Activated T-helper 2 cell treated with anti-CD3 and anti-CD28 coated beads, Interferon-gamma antibody, Interleukin-2, Interleukin-4, amounts not matched to agents 10 μg/mL and 5 μg/mL and 100 μg/mL, durations not matched to agents 14 hours and 24 hours and 36 hours (primary cell): ENCODE measurements at places on chromosomes 7 and 10.

DNA sequence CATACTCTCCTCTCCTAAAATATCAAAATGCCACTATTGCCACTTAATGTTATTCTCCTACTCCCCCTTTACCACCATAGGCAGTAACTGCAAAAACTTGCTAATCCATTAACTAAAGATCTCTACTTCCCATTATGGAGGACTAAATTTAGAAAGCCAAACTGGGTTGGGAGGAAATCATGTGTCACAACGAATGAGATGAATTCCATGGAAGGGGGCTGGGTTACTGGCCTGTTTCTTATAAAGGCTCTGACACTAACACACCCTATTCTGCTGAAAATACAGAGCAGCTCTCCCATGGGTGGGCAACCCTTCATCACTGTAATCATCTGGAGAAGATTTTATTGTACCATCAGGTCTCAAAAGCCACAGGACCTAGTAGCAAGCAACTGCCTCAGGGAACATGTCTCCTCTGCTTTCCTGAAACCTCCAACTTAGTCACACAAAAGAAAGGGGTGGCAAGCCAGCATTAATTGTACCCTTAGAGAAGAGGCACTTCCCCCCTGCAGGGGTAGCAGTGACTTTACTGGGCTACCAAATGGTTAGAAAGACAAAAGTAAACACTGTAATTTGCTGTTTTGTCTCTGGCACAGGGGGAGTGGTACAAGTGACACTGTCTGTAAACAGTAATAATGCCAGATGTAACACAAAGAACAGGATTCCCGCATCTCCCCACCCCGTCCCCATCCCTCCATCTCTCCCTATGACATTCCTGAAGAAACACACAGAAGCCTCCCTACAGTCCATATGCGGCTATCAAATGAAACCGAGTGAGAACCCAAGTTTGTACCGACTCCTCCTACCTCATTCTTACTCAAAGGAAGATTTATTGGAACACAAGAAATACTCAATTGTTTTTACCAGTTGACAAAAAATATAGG lies 81.6 kb downstream of the ARMH3 start:
- no peaks in the 10 kb centered on the region for H3K27me3 ChIP-seq
- H3K36me3 ChIP-seq: peaks cover 35% of the 10 kb centered on the region
- DNase-seq: no peak
- H3K27ac ChIP-seq: peak overlapping the region; percentile 80
- peaks cover 19% of the 10 kb centered on the region for H3K4me1 ChIP-seq

DNA sequence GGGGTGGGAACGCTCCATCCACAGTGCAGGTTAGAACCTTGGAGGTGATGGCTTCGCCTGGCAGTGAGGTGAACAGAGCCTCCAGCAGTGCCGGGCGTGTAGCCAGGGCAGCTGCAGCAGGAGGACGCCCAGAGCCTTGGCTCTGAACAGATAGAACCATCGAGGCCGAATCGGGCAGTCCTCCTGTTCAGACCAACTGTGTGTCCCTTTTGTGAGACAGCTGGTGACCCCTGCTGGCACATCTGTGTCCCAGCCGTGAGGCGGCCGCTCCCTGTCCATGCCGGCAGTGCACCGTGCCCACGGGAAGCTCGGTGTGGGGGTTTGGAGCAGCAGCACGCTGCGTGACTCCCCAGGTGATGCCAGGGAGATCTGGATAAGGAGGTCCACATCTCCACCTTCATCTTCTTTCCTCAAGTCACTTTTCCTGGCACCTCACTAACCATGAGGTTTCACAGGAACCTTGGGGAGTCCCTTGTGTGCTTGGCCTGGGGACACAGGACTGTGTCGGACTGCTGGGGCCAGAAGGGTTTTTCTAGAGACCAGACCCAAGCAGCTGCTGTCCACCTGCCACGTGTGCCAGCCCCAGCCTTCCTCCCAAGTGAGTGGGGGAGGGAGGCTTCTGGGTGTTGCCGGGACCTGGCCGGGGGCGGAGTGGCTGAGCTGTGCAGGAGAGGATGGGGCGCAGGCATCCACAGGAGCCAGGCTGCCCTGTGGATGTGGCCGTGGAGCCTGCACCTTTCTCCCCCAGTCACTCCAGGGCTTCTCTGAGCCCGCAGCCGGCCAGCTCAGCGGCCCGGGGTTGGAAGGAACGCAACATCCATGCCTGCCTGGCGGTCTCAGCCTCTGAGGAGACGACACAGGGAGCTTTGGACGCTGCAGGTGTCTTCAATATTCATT lies 69.4 kb downstream of the DNAJB6 start:
- H3K4me1 ChIP-seq: peaks cover 11% of the 10 kb centered on the region
- H3K36me3 ChIP-seq: peaks cover 18% of the 10 kb centered on the region
- DNase-seq: no peak

GRCh38 chr10:68665841-68666240 lies 55.2 kb upstream of the CCAR1 start:
- no peaks in the 10 kb centered on the region for H3K36me3 ChIP-seq
- H3K27ac ChIP-seq: no peak overlapping the region
- H3K4me3 ChIP-seq: no peak overlapping the region
- H3K27me3 ChIP-seq: no peaks in the 10 kb centered on the region
- no peaks in the 10 kb centered on the region for H3K4me1 ChIP-seq

DNA sequence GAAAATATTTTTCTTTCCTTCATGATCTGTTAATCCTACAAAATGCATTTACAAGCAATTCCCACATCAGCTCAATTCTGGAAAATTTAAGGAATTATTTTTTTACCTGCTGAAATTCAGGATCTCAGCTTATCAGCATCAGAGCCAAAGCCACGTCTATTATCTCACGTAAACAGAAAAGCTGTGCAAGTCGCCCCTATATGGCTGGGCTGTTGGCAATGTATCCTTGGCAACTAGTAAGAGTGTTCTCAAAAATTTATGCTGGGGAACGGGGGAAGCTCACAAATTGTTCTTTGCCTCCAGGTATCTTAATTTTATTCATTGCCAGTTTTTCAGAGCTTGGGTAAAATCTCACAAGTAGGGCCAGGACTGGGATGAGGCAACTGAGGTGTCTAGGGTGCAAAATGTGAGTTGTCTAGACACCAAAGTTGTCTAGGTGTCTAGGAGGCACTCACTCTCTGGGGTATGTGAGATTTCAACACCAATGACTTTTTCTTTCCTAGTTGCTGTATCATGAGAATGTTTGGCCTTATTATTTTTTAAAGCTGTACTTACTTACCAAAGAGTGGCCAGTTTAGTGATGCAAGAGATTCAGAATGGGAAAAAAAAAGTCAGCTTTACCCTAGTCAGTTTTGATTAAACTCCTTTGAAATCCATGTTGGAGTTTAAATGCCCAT lies 5.1 kb downstream of the GSTO2 start:
- peaks cover 3% of the 10 kb centered on the region for H3K27me3 ChIP-seq
- H3K36me3 ChIP-seq: no peaks in the 10 kb centered on the region
- H3K4me3 ChIP-seq: no peak overlapping the region

DNA sequence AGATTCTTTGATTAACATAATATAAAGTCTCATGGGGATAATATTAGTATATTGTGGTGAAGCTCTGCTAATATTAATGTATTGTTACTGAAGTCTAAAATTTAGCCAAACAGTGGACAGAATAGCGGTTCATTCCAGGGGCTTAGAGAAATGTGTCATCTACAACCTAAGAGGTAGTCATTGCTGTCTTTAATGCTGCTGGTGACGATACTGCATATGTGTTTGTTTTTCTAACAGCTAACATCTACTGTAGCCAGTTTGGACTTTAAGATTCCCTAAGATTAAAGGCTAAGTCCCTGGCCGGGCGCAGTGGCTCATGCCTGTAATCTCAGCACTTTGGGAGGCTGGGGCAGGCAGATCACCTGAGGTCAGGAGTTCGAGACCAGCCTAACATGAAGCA lies 102.0 kb upstream of the SAMD8 start:
- no peaks in the 10 kb centered on the region for H3K27me3 ChIP-seq
- no peak overlapping the region for H3K27ac ChIP-seq
- no peak for DNase-seq
- H3K4me1 ChIP-seq: peaks cover 35% of the 10 kb centered on the region
- H3K4me3 ChIP-seq: no peak overlapping the region

DNA sequence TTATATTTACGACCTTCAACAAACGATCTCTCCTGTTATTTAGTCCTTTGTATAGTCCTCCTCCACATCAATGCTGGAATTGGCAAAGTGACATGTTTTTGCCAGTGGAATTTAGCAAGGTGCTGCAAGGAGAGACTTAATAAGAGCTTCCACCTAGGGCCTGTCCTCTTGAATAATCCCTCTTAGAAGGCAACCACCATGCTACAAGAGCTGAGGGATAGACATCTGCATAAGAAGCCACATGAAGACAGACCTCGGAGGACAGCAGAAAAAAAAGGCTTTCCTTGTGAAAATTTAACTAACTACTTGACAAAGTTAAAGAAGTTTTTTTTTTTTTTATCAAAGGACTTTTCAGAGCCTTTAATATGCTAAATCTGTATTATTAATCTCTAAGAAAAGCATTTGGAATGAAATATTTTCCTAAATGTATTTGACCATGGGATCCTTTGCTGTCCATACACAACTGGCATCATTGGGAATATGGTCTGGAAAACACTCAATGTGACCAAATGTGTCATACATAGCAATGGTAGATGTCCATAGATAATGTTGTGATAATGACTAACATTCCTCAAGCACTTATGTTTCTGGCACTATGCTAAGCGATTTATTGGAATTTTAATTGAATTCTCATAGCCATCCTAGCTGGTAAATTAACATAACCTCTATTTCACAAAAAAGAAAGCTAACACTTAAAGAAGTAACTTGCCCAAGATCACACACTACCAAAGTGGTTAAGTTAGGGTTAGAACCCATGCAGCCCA lies 13.2 kb downstream of the HYCC1 start:
- peak overlapping the region; percentile 58 for H3K27ac ChIP-seq
- no peak overlapping the region for H3K4me3 ChIP-seq
- H3K4me1 ChIP-seq: peaks cover 56% of the 10 kb centered on the region
- H3K36me3 ChIP-seq: peaks cover 24% of the 10 kb centered on the region

DNA sequence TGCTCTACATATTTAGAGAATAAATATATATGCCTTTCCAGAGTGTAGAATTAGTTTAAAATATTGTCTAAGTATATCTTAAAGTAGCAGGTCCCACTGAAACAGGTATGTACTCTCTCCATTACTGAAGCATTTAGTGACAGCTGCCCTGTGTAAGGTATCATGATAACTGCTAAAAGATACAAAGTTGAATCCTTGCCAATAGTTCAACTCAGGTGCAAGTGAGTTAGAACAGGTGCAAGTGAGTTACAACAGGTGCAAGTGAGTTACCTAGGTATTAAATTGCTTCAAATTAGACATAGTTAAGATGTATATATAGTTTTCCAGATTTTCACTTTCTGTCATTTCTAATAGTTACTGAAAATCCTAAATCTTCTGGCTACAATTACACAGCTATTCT lies 119.1 kb downstream of the CNOT4 start:
- peaks cover 52% of the 10 kb centered on the region for H3K36me3 ChIP-seq
- no peak overlapping the region for H3K4me3 ChIP-seq
- DNase-seq: no peak
- H3K27me3 ChIP-seq: no peaks in the 10 kb centered on the region
- H3K4me1 ChIP-seq: peaks cover 5% of the 10 kb centered on the region

DNA sequence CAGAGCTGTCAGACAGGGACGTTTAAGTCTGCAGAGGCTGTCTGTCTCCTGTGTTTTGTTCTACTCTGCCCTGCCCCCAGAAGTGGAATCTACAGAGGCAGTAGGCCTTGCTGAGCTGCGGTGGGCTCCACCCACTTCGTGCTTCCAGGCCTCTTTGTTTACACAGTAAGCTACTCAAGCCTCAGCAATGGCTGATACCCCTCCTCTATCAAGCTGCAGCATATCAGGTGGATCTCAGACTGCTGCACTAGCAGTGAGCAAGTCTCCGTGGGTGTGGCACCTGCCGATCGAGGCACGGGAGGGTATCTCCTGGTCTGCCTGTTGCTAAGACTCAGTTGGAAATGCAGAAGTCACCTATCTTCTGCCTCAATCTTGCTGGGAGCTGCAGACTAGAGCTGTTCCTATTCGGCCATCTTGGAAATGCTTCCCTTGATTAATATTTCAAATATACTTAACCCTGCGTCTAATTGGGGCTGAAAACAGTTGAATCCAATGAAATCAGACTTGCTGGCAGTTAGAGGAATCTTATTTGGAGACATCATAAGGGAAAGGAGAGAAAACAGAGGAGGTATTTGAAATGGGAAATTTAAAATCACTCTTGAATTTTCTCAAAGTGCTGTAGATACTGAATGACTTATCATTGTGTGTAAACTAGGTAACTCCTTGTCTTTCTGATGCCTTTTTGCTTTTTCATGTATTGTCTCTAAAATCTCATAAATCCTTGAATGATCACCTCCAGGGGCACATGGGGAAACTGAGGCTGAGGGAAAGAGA lies 13.8 kb upstream of the CYP3A5 start:
- H3K36me3 ChIP-seq: no peaks in the 10 kb centered on the region
- H3K4me1 ChIP-seq: no peaks in the 10 kb centered on the region
- no peaks in the 10 kb centered on the region for H3K27me3 ChIP-seq
- no peak overlapping the region for H3K4me3 ChIP-seq

GRCh38 chr10:97788552-97789442 lies 17.0 kb upstream of the SFRP5 start:
- no peak overlapping the region for H3K27ac ChIP-seq
- DNase-seq: no peak
- peaks cover 11% of the 10 kb centered on the region for H3K27me3 ChIP-seq

DNA sequence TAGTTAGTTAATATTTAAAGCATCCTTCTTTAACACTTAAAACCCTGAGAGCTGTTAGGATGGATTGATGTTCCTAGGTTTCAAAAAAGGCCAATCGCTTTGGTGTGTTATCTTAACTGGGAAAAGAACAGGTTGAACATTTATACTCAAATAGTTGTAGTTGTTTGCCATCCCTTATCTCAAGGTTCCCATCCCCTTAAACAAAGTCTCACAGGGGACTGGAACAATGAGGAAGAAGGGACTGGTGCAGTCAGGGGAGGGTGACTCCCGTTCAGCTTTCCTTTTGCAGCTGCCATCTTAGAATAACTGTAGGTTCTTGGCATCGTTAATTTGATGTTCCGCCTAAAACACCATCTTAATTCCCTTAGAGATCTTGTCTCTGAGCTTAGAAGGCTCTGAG lies 2.6 kb upstream of the KBTBD2 start:
- no peak overlapping the region for H3K27ac ChIP-seq
- DNase-seq: no peak
- peaks cover 34% of the 10 kb centered on the region for H3K4me1 ChIP-seq
- no peaks in the 10 kb centered on the region for H3K27me3 ChIP-seq
- H3K4me3 ChIP-seq: no peak overlapping the region

DNA sequence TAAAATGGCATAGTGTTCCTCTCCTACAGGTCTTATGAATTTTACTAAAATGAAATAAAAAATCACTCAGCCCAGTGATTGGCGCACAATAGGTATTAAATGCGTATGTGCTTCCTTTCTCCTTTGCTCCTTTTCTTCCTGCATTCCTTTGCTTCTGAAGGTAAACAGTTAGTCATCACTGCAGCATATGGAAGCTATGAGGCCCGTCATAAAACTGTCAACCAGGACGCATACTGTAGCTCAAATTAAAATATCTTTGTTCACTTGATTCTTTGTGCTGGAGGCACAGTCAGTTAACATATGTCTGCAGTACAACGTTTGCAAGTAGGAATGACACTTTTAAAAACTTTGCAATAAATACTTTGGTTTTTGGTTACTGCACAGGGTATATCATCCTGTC lies 374.7 kb downstream of the TCERG1L start:
- H3K4me3 ChIP-seq: no peak overlapping the region
- no peaks in the 10 kb centered on the region for H3K27me3 ChIP-seq
- DNase-seq: no peak
- no peak overlapping the region for H3K27ac ChIP-seq
- no peaks in the 10 kb centered on the region for H3K4me1 ChIP-seq
- H3K36me3 ChIP-seq: no peaks in the 10 kb centered on the region
